ENCODE measurements at places on chromosomes 1 and 21. TPM values are rescaled to one million over a fixed set of nuclear protein-coding genes. Genes with fewer than 3 reads are reported as not detected.

- DNase-seq: no peak
Measured at GRCh38 chr1:22508329-22508728, 55.0 kb upstream of the EPHA8 start.

- DNase-seq: no peak
Measured at GRCh38 chr1:37308031-37308960, 166.1 kb upstream of the ZC3H12A start.

Gene CXADR
- total RNA-seq: 89.1 TPM

- no peak for DNase-seq
Measured at GRCh38 chr1:185969028-185969427, 234.8 kb downstream of the HMCN1 start.

GRCh38 chr1:169121146-169121923 is 14.8 kb downstream of the ATP1B1 start:
- no peak for DNase-seq

Gene GFI1
- 0.44 TPM for total RNA-seq

DNA sequence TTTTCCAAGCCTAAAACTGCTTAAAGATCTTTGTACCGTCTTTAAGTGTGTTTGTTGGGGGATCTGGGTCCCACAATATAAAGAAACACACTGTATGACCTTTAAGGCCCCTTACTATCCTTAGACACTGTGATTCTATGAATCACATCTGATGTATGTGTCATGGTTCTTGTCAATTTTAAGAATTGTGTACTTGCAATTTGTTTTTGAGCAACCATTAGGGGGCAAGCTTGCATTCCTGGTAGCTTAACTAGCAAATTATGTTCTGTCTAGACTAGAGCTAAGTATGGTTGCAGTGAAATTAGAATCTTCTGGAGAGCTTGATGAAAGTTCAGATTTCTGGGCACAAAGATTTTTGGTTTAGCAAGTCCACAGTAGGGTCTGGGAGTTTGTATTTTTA is 219.5 kb downstream of the TPR start:
- no peak for DNase-seq

DNA sequence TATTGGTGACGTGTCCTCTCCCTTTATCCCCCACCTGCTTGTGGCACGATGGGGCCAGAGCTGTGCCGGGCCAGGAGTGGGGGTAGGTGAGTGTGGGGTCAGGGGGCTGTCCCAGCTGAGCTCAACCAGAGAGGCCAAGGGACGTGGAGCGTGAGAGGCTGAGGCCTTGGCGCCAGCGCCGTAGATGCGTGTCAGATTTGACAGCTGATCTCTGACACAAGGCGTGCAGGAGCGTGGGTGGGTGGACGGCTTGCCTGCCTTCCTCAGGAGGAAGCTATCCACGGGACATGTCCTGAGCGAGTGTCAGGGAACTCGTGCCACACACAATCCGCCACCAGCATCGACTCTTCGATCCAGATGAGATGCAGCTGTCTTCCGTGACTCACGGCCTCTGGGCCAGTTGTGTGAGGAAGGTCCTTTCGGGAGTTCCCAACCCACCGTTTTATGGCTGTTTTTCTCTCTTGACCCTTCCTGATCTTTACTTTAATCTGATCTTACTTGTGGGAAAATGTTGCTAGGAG is 56.7 kb downstream of the SPSB1 start:
- no peak for DNase-seq

Gene EDARADD
- 0.89 TPM for total RNA-seq

GRCh38 chr21:23690316-23690715 is 1917.0 kb downstream of the MRPL39 start:
- no peak for DNase-seq

DNA sequence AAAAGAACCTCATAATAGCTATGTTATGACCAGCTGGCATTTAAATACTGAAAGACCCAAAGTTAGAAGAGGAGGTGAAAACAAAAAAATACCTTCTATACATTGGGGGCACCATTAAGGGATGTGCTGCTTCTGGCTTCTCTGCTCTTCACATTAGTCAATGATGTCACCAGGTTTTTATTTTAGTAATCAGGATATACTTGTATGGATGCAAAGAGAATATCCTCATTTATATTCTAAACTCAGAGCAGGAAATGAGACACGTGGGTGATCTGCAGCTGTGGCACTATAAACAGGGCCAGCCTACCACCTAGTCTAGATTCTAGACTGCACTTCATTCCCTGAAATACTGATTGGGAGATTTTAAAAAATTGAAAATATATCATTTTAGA is 51.2 kb downstream of the WLS start:
- no peak for DNase-seq

Gene SCCPDH
- 69.3 TPM for total RNA-seq

Gene ETS2
- total RNA-seq: 25.8 TPM

- DNase-seq: no peak
Measured at GRCh38 chr1:2604156-2604843, 17.7 kb downstream of the PRXL2B start.

GRCh38 chr1:228883535-228883934 is 148.3 kb downstream of the RHOU start:
- no peak for DNase-seq
